NCI-H1930 (cell line): ENCODE measurements at places on chromosomes 2 and 18.

GRCh38 chr2:29892585-29893259, 28.7 kb downstream of the ALK start:
- no peak for DNase-seq

DNA sequence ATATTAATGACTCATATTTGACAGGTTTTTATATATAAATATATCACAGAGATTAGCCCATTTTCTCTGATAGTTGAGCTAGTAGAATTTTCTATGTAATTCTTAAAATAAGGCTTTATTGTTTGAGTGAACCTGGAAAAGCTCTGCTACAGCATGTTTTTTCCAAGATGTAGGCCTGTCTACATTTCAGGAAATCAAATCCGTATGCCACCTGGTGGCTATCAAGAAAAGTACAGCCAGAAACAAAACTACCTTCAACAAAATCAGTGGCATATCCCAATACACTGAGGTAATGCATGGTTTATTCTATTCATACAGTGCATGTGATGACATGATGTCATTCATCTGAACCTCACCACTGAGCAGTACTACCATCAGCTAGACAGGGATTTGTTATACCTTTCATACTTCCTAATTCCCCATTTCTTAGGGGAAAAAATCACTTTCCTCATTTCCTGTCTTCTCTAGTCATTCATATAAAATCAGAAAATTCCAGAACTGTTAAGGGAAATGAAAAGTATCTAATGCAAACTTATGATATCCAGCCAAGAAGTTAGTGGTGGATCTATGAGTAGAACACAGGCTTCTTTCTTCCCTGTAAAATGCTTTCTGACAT, 310.4 kb upstream of the SYT4 start:
- DNase-seq, result no peak

- no peak for DNase-seq
Measured at GRCh38 chr2:233100192-233100998, 40.3 kb downstream of the INPP5D start.

- no peak for DNase-seq
Measured at GRCh38 chr2:229633556-229633955, 80.8 kb downstream of the DNER start.
